Stimulated activated CD4-positive, alpha-beta T cell treated with anti-CD3 and anti-CD28 coated beads, TNF-alpha, amount 100 ng/mL, for 1 hour (primary cell): ENCODE measurements at places on chromosomes 2 and 18.

DNA sequence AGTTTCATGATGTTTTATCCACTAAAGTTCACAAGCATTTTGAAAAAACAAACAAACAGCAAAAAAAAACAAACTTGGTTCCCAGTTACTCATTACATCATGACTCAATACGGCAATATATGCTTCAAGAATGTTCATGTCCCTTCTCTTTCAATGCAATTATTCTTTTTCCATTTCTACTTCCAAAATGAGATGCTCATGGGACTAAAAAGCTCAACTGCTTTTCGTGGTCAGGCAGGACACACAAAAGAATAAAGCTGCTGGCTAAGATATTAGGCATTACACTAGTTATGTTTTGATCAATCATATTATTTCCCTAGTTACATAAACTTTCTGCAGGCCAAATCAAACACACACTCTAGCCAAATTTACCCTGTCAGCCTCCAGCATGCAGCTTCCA, 301.3 kb downstream of the EPHA4 start:
- DNase-seq = no peak

GRCh38 chr18:41146301-41146700, 808.7 kb upstream of the PIK3C3 start:
- no peak for DNase-seq

GRCh38 chr2:239277401-239278085, 123.3 kb downstream of the HDAC4 start:
- DNase-seq = no peak

DNA sequence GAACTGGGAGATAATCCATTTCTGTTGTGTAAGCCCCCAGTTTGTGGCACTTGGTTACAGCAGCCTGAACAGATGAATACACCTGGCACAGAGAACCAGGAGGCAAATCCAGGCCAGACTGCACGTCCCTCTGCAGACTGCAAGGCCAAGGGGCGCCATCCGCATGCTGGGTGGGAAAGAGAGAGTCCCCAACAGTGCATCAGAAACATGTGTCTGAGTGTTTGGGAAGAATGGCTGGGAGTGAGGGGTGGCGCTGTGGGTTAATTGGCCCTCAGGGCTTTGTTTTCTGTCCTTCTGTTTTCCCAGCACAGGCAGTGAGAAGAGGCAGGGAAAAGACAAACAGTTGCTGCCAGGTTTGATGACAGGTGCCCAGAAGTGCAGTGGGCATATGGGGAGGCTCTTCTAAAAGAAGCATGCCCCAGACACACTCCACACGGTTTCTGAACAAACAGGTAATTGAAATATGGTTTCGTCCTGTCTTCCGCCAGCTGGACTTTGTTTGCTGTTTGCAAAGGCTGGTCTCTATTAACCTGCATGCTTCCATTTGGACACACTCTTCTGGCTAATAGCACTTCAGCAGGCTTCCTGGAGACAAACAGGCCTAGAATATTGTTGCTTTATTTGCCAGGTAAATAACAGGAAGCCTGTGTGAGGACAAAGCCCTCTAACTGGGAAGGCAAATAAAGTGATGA, 43.4 kb upstream of the SEC11C start:
- no peak for DNase-seq

GRCh38 chr2:74947703-74948102, 10.7 kb upstream of the POLE4 start:
- no peak for DNase-seq

DNA sequence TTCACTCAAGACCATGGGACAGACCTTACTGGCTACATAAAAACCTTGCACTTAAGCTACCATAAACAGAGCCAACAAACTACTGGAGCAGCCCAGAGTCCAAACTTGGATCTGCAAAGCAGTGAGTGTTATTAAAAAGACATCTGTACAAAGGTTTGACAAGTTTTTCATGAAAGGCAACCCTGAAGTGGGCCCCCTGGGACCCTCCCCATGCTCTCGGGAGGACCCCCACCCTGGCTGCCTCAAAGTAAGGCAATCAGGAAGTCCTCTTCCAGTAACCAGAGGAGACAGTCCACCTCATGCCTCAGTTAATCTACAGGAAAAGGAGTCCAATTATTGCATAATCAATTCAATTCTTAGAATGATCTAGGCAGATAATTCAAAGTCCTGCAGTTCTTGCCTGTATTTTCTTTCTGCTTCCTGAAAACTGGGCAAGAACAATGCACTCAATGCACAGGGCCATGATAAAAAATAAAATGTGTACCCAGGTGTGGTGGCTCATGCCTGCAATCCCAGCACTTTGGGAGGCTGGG, 69.7 kb downstream of the TBC1D8 start:
- DNase-seq = no peak

GRCh38 chr2:40488927-40489677, 37.2 kb upstream of the SLC8A1 start:
- no peak for DNase-seq

DNA sequence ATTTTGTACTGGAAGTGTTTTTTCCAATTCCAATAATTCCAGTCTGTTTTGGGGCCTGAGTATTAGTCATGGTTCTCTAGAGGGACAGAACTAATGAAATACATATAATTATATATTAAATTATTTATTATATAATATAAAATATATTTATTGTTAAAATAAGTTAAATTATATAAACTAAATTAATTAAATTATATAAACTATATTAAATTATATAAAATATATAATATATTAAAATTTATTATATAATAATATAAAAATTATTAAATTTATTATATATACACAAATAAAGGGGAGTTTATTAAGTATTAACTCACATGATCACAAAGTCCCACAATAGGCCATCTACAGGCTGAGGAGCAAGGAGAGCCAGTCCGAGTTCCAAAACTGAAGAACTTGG, 253.4 kb upstream of the NETO1 start:
- no peak for DNase-seq

- no peak for DNase-seq
Measured at GRCh38 chr18:63848159-63848558, 39.3 kb upstream of the SERPINB2 start.

DNA sequence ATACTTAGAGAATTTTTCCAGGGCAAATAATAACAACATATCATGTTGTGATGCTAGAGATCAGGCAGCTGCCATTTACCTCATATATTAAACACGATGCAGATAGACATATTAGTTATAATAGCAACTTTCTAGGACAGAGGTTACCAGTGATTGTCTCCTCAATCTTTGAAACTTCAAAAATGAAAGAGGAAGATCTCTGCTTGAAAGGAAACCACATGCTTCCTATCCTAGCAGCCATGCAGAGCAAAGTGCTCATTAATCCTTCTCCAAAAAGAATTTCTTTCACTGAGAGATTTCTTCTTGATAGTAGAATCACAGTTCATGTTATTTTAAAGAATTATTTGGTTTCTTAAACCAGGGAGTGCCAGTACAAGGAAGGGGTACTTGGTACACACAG, 317.2 kb downstream of the CPS1 start:
- no peak for DNase-seq

GRCh38 chr2:54613386-54613785, 110.1 kb upstream of the EML6 start:
- DNase-seq = no peak

- no peak for DNase-seq
Measured at GRCh38 chr2:215737477-215737876, 275.9 kb downstream of the MREG start.

- no peak for DNase-seq
Measured at GRCh38 chr2:69975853-69976462, 14.5 kb upstream of the ASPRV1 start.

DNA sequence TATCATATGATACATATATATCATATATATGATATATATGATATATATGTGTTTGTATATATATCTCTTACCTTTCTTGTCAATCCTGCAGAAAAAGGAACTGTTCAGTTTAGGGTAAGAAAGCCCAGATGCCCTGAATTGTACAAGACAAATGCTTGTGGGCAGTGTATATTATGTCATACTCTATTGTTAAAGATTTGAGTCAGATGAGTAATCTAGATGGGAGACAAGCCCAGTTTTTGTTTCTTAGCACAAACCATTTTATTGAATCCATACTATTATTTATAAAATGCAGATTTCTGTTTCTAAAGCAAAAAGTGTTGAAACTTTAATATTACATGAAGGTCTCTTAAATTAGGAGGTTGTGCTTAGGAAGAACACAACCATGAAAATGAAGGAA, 90.6 kb downstream of the VRK2 start:
- no peak for DNase-seq

DNA sequence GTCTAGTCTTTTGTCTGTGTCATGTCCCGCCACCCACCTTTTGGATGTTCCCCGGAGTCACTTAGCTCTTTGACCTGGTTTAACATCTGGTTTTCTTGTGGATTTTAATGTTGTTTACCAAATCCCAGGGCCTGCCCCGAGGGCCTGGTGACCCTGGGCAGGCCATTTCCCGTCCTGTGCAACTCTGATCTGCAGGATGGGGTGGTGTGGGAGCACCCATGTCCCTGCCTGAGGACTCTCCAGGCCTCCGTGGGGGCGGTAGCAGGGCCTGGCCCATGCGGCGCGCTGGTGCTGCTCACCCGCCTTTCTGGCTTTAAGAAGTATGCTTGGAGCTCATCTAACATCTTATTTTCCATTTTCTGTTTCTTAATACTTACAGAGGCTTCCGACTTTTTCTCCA, 10.7 kb downstream of the RAMP1 start:
- DNase-seq = no peak

- no peak for DNase-seq
Measured at GRCh38 chr2:134489732-134490384, 228.9 kb downstream of the TMEM163 start.

- no peak for DNase-seq
Measured at GRCh38 chr2:161576421-161576820, 47.8 kb upstream of the SLC4A10 start.

DNA sequence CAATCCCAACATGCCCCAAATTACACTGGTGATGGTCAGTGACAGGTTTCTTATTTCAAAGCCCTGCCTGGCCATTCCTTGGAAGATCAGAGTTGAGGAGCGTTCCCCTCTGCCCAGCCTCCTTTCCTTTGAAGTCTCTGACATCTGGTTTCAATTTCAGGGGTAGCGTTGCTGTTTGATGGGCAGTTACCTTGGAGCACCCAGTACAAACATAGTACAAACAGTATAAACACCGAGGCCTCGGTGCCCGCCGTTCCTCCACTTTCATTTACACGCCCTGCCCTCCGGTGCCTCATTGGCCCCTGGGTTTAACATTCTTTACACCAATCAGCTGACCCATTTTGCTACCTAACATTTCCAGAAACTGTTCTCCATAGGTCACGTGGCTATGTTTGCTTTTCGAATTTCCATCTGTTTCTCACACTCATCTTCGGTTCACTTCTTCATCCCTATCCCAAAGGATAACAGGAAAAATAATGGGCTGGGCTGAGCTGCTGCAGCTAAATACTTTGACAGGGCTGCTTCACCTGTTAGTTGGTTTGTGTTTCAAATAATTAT, 65.6 kb downstream of the NRP2 start:
- DNase-seq = no peak
